Cerebellar cortex (tissue), 1 donor: ENCODE measurements at places on chromosomes 1 and 21.

DNA sequence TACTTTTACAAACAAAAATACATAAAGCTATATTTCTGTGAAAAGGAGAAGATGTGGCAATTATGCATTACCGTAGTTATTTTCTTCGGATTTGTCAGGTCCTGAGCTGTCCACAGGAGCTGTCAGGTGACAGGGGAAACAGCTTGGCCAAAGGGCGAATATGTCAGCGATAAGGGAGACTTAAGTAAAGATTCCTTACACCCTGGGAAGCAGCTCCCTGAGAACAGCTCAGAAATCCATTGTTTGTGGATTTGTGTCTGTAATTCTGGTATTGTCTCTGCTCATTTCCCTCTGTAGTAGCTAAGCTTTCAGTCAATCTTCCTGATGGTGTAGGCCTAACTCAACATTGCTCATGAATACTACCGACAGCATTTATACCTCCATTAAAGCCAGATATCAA lies 7.1 kb upstream of the CD34 start:
- DNase-seq: no peak

GRCh38 chr1:20390589-20391331 lies 95.2 kb downstream of the CAMK2N1 start:
- DNase-seq: no peak

DNA sequence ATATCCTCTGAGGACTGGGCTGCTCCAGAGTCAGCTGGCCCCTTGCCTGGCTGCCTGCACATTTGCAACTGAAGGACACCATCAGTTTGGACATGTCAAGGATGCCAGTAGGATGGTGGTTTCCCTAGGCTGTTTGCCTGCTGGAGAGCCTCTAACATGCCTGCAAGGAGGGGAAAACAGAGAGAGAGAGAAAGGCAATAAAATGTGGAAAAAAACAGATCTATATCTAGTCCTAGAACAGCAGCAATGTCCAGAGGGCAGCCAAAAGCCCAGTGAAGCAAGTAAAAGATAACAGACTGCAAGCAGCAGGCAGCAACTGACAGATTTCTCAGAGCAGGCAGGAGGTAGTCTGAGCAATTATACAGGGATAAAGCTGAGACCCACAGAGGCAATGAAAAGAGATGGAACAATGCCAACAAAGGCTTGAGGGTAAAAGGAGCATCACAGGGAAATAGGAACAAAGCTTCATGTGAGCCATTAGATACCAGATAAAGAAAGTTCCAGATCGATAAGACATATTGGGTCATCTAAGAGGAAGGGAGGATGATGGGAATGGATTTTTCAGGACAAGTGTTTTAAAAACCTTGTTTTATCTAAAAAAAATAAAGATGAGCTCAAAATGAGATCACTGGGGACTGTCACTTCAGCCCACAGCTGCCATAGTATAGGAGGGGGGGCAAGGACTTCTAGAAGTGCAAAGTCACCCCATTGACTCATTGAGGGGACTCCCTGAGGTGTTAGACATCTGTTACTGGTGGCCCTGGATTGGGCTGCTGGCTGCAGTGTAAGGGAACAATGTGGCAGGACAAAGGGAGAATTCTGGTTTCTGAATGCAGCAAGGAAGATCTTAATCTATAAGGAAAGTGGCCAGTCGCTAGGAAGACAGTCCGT lies 38.6 kb upstream of the GADD45A start:
- peak; percentile 94 for DNase-seq

GRCh38 chr1:88708011-88708410 lies 23.9 kb downstream of the PKN2 start:
- DNase-seq: no peak

DNA sequence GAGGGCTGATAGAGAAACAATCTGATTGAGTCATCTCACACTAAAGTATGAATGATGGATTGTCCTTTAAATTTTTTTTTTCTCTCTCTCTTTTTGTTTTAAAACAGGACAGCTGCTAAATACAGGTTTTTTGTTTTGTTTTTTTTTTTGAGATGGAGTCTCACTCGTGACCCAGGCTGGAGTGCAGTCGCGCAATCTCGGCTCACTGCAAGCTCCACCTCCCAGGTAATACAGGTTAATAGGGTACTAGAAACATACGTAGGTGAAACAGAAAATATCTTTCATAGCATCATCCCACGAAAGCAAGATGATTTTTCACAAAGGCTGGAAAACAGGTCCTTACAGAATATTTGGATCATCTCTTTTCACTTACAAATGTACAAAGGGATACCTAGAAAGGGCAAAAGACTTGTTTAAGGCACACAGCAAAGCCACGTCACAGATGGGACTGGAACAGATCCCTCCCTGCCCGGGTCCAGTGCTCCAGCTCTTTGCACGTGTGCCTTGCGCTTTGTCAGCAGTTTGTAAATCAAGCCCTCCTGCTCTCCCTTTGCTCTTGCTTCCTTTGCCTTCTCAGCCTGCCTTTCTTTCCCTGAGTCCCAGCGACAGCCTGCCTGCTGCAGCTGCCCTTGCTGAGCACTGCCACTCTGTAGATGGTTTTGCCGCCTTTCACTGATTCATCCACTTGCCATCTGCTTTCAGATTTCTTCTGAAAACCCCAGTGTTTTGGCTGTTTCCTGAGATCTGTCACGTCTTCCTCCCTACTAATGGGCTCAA lies 171.3 kb upstream of the BEND5 start:
- DNase-seq: peak; percentile 3

DNA sequence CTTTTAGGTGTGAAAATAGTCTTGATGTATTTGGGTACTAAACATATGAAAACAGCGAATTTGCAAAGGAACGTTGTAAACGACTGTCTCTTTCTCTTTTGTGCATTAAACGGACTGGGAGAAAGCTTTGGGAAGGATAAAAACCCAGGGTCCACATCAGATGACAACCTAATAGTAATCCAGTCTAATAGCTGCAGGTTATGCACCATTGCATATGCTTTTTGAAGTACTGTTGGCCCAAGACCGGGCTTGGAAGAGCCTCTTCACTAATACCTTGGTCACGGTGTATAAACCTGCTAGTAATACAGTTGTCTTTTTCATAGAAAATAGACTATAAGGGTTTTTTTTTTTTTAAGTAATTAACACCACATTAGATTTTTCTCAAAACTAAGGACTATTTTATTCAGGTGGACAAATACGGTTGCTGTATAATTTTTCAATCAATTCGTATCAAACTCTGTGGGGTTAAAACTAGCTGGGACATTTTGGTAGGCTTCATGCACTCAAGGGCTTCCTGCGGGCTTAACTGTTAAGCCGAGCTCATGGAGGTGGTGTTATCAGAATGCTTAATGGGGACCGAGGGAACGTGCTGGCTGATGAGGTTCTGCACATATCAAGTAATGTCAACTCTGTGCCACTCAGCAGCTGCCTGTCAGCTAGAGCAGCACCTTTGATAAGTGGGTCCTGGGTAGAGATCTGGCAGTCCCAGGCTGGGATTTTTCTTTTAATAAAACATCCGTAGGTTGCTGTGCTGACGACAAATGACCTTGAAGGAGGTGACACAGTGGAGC lies 2.1 kb downstream of the RYR2 start:
- peak; percentile 41 for DNase-seq

GRCh38 chr1:76381450-76382097 lies 307.0 kb downstream of the ST6GALNAC3 start:
- DNase-seq: peak; percentile 5

GRCh38 chr1:27931759-27932158 lies 3.0 kb upstream of the SMPDL3B start:
- DNase-seq: no peak

DNA sequence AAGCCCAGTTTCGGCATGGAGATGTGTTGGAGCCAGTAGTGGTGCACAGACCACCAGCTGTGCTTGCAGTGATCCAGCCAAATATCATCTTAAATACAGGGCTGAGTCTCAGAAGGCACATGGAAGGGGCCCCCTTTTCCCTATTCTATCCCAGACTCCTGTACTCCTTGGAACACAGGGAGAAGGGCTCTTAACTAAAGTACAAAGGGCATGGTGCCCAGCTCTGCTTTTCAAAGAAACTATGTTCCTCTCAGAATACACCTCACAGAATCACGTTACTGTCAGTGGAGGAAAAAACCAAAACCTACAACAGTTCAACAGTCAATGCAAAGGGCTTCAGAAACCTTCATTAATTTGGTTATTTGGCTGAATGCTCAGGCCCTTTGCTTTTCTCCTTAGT lies 180.6 kb upstream of the C1orf105 start:
- DNase-seq: peak; percentile 35

DNA sequence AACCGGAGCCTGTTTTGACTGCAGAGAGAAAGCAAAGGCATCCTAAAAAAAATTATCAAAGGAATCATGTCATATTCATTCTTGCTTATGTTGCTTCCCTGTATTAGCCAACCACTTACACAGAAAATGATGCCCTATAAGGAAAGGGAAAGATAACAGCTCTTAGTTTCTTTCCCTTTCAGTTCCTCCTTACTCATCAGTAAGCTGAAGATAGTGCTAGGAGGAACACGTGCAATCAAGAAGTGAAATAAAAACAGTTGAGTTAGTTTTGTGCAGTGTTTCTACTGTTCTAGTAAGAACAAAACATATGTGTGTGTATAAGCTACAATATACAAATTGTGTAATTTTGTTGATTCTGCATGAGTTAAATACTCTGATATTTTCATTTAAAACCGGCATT lies 45.3 kb upstream of the MTF2 start:
- no peak for DNase-seq

- peak; percentile 17 for DNase-seq
Measured at GRCh38 chr1:22665752-22666151, 12.7 kb downstream of the C1QB start.

DNA sequence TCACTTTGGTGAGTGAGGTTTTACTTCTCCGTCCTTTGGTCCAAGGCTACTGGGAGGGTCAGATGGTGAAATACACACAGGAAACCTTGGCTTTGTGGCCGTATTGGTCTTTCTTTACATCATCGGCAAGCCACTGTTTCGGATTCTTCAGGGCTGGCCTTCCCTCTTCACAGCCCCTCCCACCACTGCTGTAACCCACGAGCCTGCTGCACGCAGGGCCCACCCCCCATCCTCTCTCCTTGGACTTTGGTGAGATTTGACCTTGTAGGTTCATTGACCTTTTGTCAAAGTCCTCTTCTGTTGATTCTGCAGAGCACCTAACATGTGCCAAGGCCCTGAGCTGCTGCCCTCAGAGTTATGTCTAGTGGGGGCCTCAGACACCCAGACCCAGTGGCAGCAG lies 328.6 kb downstream of the CAMTA1 start:
- DNase-seq: no peak

GRCh38 chr1:107963601-107964335 lies 1.2 kb downstream of the VAV3 start:
- no peak for DNase-seq

GRCh38 chr1:41611932-41612450 lies 127.5 kb upstream of the EDN2 start:
- DNase-seq: no peak

DNA sequence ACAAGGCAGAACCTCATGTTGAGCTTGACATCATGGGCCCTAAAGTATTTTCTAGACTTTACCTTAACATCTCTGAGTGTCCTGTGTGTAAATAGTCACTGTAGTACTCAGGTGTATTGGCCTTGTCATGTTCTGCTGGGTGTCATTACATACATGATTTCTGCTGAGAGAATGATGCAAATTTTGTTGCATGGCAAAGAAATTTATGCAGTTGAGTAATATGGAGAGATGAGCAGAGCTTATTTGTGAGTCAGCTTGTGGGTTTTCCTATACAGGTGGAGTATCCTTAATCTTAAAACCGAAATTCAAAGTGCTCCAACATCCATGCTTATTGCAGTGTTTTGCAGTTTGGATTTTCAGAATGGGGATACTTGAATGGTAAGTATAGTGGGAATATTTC lies 36.6 kb downstream of the RGL1 start:
- DNase-seq: no peak

DNA sequence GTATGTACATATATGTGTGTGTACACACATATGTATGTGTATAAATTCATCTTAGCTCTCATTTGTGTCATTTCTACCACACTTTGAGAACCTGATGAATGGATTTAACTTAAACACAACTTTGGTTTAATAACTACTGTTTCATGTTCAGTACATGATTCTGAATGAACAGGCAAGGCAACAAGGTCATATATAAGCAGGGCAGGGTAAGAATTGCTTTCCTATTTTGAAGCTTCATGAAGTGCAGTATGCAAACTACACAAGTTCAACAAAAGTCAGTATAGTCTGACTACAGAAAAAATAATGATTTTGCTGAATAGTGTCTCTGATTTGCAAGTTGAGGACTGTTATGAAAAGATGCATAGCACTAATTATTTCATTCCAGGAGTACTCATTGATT lies 127.6 kb downstream of the KCNK2 start:
- DNase-seq: no peak

DNA sequence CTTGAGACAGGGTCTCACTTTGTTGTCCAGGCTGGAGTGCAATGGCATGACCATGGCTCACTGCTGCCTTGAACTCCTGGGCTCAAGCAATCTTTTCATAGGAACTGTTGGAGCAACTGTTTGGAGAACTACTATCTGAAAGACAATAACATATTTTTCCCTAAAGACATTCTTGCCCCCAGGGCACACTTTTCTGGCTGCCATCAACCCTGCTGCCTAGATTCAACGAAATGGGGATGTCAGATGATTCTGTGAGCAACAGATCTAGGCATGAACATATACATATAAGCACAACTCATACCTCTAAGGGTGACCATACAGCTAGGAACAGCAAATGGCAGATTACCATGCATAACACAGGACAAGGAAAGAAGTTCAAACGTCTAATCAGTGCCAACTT lies 27.4 kb downstream of the JAK1 start:
- no peak for DNase-seq

DNA sequence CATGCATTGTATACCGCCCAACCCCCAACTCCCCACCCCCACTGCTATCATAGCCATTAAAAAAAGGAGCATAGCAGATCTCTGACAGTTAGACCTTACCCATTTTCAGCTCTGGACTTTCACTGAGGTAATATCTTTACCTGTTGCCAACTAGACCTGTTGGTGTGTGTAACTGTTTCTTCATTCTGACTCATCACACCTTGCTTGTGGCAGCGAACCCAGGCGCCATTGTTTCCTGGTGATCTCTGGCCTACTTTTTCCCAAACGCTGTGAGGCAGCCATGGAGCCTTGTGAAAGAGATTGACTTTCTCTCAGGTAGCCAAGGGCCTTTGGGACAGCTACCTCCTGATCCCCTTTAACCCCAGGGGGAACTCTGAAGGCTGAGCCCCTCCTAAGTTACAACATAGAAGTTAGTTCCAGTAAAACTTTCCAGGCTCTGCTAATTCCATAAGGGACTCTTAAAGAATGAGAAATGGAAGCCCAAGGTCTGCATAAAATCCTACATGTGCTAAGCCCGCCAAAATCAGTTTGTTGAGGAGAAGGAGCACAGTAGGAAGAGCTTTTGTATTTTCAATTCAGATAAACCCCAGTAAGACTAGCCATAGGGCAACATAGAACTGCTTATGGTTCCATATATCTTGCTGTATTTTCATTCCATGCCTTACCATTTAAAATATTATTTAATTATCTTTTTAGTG lies 196.1 kb upstream of the CAMK1G start:
- no peak for DNase-seq

DNA sequence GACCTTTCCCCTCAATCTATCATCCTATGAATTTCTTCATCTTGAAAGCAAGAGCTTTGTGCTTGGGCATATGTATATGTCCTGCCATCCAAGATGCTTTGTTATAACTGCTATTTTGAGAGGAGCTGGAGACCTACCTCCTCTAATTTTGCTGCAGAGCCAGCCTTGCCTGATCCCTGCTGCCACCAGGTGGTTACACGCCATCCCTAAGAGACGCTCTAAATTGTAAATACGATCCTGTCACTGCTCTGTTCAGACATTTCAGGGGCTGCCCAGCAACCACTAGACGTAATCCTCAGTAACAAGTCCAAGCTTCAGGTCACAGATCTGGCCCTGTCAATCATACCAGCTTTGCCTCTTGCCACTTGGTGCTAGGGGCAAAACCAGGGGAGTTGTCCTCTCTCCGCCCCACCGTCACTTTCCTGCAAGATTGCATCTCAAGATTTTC lies 32.9 kb downstream of the GPA33 start:
- peak; percentile 89 for DNase-seq
